ENCODE measurements at places on chromosomes 13 and 19.

- DNase-seq: no peak
Measured at GRCh38 chr19:41436674-41436951, 3.1 kb downstream of the DMAC2 start.

GRCh38 chr19:16272945-16273344 is 51.7 kb upstream of the KLF2 start:
- DNase-seq: peak; percentile 75

- no peak for DNase-seq
Measured at GRCh38 chr13:87855553-87855952, 184.4 kb downstream of the SLITRK5 start.

GRCh38 chr13:51524829-51525566 is 59.3 kb upstream of the WDFY2 start:
- DNase-seq: peak; percentile 56

DNA sequence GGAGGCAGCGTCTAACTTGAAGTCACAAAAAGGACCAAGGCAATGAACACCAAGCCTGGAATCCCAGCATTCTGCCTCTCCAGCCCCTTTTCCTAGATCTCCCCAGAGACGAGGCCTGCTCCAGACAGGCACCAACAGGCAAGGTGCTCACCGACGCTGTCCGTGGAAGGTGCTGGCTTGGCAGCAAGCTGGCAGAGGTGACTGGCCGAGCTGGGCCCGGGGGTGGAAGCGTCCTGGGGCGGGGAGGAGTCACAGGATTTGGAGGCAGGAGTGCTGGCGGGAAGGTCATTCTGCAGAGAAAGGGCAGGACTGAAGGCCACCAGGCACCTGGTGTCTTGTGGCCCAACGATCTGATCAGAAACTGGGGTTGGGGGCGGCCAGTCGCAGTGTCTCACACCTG is 18.2 kb downstream of the TLE2 start:
- DNase-seq: no peak

- DNase-seq: no peak
Measured at GRCh38 chr13:79781829-79782540, 301.0 kb downstream of the NDFIP2 start.

- DNase-seq: no peak
Measured at GRCh38 chr13:73040968-73041596, 17.7 kb upstream of the KLF5 start.

DNA sequence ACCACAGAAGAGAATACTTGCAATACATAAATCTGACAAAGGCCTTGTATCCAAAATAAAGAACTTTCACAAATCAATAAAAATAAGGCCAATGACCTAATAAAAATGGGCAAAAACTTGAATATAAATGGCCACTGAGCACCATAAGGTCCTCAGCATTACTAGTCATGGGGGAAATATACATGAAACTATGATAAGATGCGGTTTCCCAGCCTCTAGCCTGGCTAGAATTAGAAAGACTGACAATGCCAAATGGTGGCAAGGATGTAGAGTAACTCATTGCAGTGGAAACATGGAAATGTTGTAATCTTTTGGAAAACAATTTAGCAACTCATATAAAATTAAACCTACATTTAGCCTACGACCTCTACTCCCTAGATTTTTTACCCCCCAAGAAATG is 227.1 kb downstream of the GGACT start:
- peak; percentile 11 for DNase-seq

DNA sequence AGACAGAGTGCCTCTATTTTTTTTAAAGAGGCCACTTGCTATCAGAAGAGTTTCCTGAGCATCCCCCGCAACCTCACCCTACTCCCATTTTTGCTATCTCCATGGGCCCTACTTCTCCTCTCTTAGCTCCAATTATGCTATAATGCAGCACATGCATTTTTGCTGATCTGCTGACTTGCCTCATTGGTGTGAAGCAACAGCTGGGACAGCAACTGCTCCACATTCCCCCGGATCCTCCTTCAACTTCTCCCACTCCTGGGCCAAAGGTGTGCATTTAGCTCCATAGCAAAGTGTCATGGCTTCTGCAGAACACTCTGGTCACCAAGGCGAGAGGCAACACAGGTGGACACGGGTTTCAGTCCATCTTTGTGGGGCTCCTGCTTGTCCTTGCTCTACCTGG is 56.7 kb upstream of the USP29 start:
- no peak for DNase-seq

DNA sequence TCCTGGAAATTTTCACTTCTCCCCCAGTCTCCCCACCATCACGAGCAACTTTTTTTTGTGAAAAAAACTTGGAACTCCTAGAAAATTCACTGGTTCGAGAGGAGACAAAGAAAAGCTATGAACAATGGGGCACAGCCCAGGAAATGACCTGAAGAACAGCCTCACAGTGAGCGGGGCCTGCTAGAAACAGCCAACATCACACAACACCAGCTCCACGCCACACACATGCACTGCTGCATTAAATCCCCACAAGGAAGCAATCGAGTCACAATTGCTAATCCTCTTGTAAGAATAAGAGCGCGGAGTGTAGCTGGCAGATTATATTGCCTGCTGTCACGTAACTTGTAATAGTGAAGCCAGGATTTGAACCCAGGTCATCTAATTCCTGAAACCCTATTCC is 48.8 kb downstream of the SLC7A1 start:
- DNase-seq: no peak

All from AG20443 (cell line).